ENCODE measurements at places on chromosomes 4 and X.

GRCh38 chr4:139642364-139642763, 23.3 kb upstream of the MGST2 start:
- no peak for DNase-seq

GRCh38 chrX:20388594-20388993, 121.9 kb upstream of the RPS6KA3 start:
- no peak for DNase-seq

GRCh38 chr4:34771632-34772031, 1472.7 kb downstream of the ARAP2 start:
- DNase-seq = no peak

DNA sequence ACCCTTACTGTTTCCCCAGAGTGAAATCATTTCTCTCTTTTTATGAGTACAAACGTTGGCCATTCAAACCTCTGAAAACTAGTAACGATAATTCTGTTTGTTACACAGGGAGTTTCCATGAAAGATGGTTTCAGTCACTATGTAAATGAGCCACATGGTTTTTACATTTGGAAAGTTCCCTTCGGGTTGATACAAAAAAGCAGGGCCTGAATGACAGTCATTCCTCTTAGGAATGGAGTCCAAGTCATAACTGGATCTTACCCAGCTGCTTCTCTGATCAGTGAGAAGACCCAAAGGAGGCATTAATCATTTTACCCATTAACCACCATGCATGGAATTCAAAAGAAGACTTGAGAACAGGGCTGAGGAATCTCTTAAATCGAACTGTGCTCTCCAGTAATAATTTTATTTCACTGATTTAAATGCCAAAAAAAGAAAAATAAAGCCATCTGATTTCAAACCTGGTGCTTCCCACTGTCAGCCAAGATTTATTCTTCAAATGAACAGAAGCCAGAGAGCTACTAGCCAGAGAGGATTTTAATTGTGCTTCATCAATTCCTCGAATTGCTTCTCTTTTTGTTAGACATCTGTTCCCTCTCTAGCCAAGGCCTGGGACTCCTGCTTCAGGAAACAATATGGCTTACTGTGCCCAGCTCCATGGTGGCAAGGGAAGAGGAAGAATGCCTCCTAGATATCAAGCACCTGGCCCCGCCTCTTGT, 3.2 kb downstream of the SOWAHB start:
- DNase-seq = no peak
